Kidney tubule cell (primary cell): ENCODE measurements at places on chromosomes 7 and 10.
A peak's percentile ranks its signal among the peaks of the same experiment; 100 is the strongest.

DNA sequence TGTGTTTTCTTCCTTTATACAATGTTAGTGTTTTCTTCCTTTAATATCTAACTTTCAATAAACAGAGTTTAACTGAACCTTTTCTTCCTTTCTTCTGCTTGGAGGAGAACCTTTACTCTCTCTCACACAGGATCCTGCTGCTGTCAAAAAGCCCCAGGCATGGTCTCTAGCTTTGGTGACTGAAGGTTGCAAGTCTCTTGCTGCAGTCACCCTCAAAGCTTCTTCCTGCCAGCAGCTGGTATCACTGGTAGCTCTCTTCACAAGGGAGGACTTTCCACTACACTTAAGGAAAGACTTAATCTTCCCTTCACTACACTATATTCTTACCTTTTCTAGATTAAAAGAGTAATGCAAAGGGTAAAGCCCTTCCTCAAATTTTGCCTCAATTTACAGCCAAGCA lies 153.4 kb downstream of the SGMS1 start:
- peak; percentile 45 for DNase-seq

- no peak for DNase-seq
These were observed 567.0 kb downstream of the GFRA1 start for GRCh38 chr10:115706026-115706425.

DNA sequence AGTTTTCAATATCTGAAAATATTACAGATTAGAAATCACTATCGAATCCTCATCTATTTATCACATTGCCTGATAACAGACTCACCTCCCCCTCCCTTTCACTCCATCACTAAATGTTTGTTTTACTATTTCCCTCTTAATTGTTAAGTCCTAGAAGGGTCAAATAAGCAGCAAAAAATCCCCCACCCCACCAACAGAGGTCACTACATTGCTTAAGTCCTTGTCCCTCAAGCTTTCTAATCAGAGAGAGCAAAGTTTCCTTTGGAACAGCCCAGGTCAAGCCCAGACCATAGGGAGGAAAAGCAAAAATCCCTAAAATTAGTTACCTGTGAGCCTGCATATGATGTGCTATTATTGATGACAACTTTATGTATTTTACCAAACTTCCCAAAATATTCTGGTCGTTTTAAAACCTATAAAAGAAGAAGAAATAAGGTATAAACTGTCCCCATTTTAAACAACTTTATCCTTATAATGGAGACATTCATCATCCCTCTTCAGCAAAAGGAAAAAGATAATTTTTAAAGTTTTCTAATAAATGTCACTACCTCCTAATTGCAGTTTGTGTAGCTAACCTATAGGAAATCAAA lies 95.0 kb downstream of the CNOT4 start:
- peak; percentile 54 for DNase-seq

DNA sequence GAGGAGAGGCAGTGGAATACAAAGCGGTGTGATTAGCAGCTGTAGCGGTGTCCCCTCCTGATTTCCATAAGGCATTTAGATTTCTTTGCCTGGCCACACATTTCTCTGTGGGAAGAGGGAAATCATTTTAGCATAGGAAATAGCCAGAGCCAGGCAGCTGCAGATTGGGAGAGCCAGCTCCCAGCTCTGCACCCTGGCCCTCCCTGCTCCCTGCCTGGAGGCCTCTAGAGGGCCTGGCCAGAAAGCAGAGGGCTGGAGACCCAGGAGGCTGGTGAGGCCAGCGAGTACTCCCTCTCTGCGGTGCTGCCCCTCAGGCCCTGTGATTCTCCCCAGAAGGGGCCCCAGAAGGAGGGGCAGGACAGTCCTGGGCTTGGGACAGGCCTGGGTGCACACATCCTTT lies 85.7 kb downstream of the C10orf105 start:
- DNase-seq: no peak

DNA sequence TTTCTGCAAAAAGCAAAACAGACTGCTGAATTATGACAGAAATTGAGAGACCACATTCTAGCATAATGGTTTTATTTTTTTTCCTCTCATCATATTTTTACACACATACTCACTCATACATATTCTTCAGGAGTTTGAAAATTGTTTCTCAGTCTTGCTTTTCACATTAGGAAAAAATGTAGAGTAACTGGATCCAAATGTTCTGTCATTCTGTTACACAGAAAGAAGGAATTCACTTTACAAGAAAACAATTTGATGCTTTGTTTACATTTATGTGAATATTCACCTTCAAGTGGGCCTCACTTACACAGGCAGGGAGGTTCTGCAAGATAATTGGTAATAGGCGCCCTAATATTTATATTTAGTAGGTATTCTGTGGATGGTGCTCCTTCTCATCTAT lies 82.0 kb downstream of the ARL4A start:
- no peak for DNase-seq
